ENCODE measurements at places on chromosomes 16 and 17.
A peak's percentile ranks its signal among the peaks of the same experiment; 100 is the strongest.

DNA sequence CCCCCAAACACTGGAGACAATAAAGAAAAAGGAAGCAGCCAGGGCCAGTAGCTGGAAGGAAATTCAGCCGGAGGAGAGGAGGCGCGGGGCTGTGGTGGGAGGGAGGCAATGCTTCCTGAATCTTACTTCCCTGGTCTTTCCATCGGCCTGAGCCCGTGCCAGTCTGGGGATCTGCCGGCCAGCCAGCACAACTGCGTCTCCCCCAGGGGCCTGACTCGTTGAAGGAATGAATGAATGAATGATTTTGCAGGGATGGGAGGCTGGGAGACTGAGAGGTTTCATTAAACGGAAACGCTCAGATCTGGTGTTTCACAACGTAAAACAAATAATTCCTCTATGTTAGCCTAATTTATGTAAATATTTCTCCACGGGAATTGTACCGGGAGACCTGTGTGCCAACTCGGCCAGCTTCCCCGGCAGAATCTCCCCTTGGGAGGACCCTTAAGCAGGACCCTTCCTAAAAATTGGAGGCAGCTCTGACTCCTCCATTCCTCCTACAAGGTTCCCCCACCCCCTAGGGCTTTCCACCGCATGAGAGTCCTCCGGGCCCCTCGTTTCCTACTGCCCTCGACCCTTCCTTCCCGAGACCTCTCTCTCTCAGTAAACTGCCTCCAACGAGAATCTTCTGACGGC, 1.3 kb upstream of the BAIAP2 start:
- no peak for DNase-seq

- DNase-seq: no peak
These were observed 10.9 kb upstream of the CACNG4 start for GRCh38 chr17:66953630-66954020.

DNA sequence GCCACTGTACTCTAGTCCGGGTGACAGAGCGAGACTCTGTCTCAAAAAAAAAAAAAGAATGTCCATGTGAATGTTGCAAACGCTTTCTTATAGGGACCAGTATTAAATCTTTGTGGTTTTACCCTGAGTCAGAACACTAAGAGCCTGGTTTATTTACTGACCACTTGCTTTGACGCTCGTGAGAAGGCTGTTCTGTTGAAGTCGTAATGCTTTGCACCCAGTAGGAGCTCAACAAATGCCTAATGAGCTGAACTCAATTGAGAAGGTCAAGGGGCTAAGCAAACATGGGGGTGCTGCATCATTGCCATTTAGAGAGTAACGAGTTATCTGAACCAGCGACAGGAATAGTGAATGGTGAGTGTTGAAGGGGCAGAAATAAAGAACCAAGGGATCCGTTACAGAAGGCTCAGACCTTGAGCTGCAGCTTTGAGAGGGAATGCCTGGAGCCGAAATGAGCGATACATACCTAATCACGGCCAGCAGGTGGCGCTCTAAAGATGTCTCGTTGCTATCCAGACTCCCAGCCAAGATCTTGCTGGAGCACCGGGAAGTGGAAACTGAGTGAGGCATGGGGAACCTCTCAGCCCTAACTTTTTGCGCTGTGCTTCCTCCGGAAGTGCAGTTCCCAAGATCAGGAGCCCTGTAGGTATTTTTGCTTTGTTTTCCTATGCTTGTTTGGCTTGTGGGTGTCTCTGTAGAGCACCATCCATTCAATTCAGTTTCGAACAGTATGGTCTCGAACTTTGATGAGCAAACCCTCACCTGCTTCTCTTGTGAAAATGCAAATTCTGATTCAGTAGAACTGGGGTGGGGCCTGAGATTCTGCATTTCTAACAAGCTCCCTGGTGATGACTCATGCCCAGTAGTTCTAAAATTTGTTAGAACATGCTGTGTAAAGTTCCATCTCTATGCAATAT, 12.6 kb upstream of the RNF222 start:
- peak; percentile 76 for DNase-seq

DNA sequence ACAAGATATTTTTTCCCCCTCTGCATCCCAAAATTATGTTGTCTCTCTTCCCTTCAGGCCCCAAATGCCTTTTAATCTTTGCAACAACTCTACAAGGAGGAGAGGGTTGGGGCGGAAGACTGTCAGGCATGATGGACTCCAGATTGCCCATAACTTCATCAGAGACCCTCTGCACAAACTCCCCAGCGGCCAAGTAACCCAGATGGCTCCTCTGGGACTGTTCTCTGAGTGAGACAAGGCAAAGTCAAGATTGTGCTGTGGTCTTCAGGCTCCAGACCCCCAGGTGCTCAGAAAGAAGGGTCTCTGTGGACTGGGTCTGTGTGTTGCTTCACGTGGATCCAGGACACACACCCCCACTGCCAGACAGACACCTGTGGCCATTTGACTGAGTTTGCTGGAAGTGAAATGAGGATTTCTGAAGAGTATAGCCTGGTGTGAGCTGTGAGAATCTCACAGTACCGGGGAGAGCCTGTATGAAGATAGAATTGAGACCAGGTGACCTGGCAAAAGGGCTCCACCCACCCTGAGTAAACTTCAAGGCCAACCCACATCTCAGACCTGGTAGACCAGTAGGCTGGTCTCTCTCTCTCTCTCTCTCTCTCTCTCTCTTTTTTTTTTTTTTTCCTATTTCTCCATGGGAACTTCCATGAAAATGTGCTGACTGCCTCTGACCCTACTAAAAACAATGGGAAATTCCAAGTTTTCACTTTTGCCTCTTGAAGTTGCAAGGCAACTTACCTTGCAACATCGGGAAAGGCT, 354.1 kb downstream of the SOX9 start:
- no peak for DNase-seq

All from NCI-H2081 (cell line).